ENCODE measurements at places on chromosomes 13 and 19.

- no peak for DNase-seq
These were observed 190.0 kb upstream of the GPR12 start for GRCh38 chr13:26950546-26950945.

DNA sequence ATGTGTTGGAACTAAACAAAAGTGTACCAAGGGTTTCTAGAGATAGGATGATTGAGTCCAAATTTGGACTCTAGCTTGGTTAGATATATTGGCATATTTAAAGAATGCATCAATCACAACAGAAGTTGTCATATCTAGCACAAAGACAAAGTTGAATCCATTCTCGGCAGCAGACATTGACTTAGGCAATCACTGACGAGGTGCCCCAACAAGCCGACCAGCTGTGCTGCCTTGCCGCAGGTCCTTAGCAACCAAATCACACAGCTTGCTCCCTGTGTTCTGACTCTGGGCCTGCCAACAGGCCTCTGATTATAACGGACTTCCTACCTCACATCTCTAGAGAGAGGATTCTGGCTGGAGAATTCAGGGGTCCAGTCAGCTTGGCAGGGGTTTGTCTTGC, 208.7 kb downstream of the MTUS2 start:
- no peak for DNase-seq

DNA sequence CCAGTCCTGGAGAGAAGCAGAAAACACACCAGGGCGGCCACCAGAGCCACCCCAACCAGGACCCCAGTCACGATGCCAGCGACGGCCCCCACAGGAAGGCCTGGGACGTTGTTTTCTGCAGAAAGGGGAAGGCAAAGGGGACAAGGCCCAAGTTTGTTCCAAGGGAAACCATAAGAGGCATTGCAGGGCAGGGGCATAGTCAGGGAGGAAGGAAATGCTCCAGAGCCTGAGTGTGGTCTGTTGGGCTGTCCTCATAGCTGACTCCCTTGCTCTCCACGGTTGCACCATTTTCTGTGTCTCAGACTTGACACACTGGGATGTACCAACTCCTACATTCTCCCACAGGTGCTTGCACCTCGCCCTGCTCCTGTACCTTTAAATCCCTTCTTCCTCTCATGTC, 5.2 kb downstream of the CEACAM4 start:
- DNase-seq = no peak

GRCh38 chr13:30739761-30740642, 4.7 kb downstream of the ALOX5AP start:
- DNase-seq = no peak

- no peak for DNase-seq
These were observed 9.8 kb upstream of the ARRDC2 start for GRCh38 chr19:17997969-17998826.

DNA sequence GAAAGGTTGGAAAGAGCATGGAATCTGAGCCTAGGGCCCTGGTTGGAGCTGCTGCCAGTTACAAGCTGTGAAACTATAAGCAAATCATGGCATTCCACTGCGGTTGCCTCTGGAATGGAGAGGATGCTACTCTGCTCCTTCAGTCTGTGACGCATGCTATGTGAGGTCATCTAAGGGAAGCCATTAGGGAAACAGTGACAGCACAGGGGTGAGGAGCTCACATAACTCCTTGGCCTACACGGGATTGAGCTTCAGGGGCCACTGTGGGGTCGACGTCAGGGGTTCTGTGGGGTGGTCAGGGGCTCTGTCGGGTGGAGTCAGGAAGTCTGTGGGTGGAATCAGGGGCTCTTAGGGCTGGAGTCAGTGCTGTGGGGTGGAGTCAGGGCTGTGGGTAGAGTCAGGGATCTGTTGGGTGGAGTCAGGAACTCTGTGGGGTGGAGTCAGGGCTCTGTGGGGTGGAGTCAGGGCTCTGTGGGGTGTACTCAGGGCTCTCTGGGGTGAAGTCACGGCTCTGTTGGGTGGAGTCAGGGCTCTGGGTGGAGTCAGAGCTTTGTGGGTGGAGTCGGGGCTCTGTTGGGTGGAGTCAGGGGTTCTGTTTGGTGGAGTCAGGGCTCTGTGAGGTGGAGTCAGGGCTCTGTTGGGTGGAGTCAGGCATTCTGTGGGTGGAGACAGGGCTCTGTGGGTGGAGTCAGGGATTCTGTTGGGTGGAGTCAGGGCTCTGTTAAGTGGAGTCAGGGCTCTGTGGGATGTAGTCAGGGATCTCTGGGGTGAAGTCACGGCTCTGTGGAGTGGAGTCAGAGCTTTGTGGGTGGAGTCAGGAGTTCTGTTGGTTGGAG, 35.8 kb upstream of the MEDAG start:
- no peak for DNase-seq

DNA sequence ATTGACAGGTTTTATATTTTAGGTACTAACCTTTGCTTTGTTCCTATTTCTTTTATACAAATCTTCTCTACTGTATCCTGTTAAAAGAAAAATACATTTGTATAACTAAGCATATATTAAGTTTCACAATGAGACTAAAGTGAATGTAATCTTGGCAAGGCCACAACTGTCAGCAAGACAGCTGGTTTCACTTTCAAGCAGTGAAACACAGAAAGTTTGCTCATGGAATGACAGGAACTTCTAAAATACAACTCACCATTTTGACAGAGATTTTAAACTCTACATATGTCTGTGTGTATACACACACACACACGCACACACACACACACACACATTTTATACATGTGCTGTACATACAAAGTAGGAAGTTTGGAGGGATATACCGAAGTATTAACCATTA, 53.3 kb downstream of the PARP4 start:
- no peak for DNase-seq

DNA sequence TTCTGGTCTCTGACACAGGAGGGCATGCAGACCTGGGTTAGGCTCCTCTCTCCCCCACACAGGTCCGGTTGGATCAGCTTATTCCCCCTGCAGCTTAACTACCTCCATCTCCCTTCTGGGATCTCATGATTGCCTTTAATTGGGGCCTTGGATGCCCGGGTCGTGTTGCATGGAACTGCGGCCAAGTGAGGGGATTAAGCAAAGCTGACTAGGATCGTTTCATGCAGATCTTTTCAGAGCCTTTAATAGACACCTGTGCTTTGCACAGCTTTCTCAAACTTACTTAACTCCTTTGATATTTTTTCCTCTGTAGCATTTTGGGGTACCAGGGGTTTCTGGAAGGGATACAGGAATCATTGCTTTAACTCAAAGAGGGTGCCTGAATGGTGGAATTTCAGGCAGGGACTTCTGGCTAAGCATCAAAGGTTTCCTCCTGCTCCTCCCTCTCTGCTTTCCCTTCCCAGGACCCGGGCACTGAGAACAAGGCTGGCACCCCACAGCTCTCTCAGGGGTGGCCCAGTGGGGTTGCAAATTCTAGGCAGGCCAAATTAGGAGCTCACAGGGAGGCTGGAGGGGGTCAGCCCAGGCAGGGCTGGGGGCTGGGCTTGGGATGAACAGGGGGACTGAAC, 477 bp downstream of the NFILZ start:
- DNase-seq = no peak

DNA sequence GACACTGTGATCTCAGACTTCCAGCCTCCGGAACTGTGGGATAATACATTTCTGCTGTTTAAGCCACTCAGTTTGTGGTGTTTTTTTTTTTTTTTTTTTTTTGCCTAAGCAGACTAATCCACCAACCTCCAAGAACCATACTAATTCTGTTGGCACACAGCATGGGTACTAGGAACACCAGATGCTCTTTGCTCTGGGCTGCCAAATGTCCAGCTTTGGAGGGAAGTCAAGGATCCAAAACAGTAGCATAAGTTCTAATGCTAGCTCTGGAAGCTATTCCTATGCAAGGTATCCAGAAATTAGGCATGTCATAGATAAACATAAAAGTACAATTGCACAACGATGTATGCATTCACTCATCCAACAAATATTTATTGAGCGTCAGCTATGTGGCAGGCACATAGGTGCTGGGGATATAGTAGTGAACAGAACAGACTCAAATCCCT, 64.5 kb upstream of the WDFY2 start:
- no peak for DNase-seq

DNA sequence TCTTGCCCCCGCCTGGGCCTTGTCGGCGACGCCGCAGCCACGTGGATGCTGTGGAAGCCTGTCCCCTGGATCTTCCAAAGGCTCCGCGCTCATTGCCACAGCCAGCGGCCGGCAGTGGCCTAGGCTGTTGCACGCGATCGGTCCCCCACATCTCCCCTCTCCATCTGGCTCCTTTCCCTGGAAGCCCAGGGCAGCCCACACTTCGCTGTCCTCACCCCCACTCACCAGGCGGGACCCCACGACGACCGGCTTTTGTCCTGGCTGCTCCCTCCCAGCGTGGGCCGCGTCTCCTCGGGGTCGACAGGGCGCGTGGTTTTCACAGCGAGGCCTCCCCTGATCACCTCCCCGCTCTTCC, 605 bp upstream of the TEX30 start:
- no peak for DNase-seq

DNA sequence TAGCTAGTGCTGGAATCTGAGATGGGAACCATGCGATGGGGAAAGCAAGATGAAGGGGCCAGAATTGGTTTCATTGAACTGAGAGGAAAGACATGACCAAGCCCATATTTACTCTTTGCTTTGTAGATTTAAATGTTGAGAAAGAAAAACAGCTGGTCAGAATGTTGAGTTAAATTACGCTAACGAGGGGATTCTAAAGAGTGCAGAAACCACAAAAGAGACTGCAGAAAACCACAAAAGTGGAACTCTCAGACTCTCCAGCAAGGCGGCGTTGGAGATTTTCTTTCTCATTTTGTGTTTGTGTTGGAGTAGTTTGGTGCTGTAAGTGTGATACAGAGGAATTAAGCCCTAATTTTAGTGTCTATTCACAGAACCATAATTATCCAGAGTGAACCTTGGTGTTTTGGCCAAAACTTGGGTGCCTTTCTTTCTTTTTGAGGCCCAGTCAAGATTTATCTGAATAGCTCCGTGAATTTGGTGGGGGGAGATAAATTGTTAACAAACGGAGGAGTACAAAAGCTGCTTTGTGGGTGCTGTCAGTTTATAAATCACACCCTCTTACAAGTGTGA, 26.3 kb downstream of the SAE1 start:
- DNase-seq = no peak

- DNase-seq = no peak
These were observed 4.2 kb upstream of the SPC24 start for GRCh38 chr19:11159598-11160439.

- no peak for DNase-seq
These were observed 254.7 kb upstream of the SGCG start for GRCh38 chr13:22925881-22926747.

GRCh38 chr13:67318398-67318797, 88.3 kb upstream of the PCDH9 start:
- no peak for DNase-seq

GRCh38 chr13:113819341-113819730, 44.5 kb downstream of the GAS6 start:
- DNase-seq = no peak

DNA sequence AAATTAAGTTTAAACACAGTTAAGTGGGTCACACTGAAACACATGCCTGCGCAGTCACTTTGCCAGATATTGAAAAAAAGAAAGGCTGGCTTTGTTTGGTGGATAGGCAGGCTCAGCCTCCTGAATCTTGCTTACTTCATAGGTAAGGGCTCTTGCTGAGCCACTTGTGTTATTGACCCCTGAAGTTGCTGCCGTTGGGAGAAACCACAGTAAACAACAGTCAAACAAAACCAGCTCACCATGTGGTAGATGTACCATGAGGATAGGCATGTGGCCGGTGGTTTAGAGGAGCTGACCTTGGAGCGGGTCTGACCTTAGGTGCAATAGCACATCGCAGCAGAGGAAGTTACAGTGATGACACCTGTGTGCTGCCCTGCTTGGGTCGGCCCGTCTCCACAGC, 52.2 kb downstream of the SPATA13 start:
- DNase-seq = no peak

DNA sequence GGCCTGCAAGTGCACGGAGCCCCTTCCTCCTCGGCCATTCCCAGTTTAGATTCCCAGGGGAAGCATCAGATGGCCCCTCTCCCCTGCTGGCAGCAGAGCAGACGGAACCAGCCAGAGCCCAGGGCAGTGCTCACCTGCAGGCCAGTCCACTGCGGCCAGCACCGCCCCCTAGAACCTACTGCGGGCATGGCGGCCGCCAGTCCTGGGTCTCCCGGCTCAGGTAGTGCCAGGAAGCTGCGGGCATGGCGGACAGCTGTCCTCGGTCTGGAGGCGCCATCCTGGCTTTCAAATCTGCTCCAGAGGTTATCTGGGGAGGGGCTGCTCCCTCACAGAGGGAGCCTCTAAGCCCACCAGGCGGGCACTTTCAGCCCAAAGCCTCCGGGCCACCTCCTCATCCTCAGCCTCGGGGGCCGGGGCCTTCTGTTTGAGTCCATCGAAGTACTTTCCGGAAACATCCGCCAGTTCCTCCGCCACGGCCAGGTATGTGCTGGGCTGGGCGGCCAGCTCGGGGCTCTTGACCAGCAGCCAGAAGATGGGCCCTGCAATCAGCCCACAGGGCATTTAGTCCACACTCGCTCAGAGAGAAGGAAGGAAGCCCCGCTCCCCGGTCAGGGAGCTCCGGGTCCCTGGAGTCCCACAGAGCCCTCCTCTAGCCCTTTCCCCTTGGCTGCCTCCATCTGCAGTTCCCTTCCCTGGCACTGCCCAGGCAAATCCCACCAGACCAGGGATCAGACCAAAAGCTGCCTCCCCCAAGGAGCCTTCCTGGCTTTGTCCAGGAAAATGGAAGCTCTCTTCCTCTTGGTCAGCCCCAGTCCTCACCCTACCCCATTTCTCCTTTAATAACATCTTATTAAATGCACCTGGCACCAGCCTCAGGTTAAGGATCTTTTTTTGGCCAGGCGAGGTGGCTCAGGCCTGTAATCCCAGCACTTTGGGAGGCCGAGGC, 7.0 kb upstream of the GP6 start:
- no peak for DNase-seq

DNA sequence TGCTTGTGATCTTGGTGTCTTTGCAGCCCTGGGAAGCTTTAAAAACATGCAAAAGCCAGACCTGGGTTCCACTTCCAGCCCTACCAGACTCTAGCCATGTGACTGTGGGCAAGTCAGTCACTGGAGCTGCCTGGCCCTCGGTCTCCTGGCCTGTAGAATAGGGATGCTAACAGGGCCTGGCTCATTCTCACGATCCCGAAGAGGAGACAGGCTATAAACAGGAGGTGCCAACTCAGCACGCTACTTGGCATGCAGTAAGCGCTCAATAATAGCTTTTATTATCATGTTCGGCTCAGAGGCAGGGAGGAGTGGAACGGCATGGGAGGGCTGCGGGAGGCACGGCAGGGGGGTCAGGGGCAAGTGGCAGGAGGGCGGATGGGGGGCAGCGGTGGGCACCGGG, 1.7 kb downstream of the CTXN1 start:
- no peak for DNase-seq

DNA sequence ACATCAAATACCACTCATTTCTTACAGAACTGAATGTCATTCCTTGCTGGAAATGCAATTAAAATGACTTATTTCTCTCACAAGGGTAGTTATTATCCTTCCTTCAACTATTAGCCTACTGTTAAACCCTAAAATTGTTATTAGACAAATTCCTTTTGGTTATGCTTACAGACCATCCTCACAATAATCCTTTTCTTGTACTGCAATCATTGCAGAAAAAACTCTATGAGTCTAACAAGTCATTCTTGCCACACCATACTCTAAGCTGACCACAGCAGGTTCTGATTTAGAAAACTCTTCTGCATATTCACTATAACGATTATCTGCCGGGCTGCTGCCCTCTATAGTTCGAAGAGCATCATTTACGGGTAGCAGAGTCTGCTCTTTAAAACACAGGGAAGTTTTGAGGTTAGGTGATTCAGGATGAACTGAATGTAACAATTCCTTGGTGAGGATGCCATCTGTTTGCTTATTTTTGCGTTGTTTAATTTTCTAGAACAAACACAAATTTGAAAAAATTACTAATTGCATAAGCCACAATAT, 38.2 kb downstream of the MTMR6 start:
- DNase-seq = peak; percentile 42
